ENCODE measurements at places on chromosomes 3 and 15.
A peak's percentile ranks its signal among the peaks of the same experiment; 100 is the strongest.

GRCh38 chr3:69838217-69838616 lies 99.0 kb downstream of the MITF start:
- peak; percentile 25 for DNase-seq

DNA sequence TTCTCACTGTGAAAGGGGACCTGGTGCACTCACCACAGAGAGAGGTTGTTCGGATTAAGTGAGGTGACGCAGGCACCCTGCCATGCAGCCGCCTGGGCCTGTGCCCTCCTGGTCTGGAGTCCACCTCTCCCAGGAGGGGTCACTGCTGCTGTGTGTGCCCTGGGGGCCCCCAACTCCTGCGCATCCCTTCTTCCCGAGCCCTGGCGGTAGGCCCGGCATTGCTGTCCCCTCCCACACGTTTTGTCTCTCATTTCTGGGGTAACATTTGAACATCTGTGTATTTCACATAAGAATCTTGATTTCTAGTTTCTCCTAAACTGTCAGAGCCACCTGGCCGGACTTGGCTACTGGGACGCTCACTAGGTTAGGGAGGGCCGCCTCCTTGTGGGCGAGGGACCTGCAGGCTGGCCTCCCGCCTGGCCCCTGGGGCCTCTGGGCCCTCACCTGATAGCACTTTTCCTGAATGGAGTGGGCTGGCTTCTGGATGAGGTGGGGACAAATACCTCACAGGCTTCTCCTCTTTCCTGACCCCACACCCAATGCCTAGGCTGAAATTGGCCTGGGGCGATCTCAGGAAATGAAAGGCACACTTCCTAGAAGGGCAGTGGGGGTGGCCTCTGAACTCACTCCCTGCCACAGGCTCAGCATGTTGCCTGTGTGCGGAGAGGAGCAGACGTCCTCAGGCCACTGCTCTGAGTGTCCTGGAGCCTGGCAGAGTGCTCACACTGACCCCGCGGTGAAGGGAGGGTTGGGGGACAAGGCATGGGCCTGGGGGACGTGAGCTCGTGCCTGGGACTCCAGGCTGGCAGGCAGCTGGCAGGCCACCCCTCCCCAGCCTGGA lies 104.2 kb upstream of the PRR23E start:
- no peak for DNase-seq

GRCh38 chr3:19885468-19885867 lies 48.5 kb downstream of the EFHB start:
- DNase-seq: peak; percentile 13

- no peak for DNase-seq
These were observed 25.8 kb upstream of the POLG start for GRCh38 chr15:89360294-89360971.

- DNase-seq: peak; percentile 23
These were observed 76.7 kb downstream of the AAGAB start for GRCh38 chr15:67177752-67178151.

DNA sequence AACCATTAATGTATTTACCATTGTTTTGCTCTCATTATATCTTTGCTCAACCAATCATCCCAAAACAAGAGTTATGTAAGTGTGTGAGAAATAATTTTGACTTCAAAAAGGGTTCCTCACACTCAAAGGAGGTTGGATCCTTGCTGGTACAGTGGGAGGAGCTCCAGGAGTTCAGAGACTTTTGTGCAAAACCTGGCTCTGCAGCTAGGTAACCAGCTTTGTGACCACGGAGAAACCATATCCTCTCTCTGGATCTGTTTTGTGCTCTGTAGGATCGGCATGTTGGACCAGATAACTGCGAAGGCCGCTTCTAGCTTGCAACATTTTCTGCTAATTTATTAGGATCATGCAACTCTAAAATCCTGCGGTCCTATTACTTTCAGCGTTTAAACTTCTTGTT lies 128.6 kb upstream of the LIPC start:
- DNase-seq: no peak

GRCh38 chr3:127858521-127858920 lies 36.2 kb upstream of the MGLL start:
- no peak for DNase-seq

DNA sequence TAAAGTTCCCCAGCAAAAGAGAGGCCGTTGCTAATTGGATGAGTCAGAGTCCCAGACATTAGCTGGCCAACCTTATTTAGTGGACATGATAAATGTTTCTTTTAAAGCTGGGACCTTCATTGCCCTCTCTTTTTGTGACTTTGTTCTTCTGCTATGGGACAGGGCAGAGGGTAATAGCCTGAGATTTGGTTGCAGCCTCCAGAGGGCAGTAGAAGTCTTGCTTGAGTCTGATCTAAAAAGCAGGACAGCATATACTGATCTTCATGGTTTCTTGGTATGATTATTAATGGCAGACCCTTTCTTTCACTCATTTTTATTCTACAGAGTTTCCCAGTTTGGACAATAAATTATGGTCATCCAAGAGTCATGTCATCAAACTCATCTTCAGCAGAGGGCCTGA lies 25.1 kb upstream of the ZKSCAN7 start:
- no peak for DNase-seq

DNA sequence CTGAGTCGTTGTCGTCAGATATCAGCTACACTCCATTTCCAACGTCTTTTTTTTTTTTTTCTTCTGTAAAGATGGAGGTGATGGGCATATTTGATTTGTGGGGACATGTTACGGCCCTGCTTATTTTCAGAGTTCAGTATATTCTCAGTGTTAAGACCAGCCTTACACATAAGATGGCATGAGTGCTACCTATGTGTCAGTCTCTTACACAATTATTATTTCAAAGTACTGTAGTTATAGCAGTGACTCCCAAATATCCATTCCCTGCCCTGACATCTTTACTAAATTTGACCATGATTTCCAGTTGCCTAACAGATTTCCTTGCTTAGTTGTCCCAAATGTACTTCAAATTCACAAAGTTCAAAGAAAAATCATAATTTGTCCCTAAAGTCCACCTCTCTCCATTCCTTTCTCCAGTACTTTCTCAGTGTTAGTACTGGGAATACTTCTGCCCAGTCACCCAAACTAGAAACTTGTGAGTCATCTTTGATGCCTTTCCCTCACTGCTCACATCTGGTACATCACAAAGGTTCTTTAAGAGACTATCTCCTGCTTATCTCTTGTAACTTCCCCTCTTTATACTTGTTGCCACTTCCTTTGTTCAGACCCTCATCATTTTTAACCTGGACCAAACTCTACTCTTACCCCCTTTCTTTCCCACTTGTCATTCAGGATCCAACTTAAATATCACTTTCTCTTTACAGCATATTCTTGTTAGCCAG lies 67.0 kb downstream of the ZNF609 start:
- DNase-seq: peak; percentile 80

- DNase-seq: no peak
These were observed 18.2 kb upstream of the STT3B start for GRCh38 chr3:31514570-31514969.

DNA sequence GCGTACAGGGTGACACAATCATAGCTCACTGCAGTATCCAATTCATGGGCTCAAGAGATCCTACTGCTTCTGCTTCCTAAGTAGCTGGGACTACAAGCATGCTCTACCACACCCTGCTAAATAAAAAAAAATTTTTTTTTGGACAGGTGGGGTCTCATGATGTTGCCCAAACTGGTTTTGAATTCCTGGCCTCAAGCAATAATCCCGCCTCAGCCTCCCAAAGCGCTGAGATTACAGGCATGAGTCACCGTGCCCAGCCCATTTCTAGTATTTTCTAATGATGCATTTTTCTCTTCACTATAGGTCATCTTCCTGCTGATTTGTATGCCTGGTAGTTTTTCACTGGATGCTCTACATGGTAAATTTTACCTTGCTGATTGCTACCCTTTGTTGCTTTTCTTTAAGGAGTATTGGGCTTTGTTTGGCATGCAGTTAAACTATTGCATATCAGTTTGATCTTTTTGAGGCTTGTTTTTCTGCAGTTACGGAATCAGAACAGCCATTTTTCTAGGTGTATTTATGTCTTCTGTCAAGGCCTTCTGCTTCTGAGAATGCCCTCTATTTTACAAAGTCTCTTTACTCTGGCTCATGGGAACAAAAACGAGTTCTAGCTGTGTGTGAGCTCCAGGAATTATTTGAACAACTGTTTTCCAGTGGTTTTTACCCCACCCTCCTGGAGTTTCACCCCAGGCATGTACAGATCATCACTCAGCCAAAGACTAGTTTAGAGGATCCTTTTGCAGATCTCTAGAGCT lies 14.2 kb upstream of the NPTN start:
- peak; percentile 80 for DNase-seq

DNA sequence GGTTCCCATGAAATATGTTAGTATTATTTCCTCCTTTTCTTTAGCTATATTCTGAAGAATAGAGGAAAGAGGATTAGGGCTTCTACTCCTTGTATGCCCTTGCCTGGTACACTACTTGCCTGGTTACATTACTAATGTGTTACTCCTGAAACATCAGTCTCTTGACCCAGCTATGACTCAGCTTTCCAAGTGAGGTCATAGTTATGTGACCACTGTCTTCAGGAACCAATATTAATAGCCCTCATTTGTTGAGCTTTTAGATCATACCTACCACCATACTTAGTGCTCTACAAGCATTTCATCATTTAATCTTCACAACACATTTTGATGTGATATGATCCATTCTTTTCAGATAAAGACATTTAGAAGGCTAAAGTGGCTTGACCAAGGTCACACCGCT lies 60.3 kb downstream of the CMSS1 start:
- peak; percentile 85 for DNase-seq

DNA sequence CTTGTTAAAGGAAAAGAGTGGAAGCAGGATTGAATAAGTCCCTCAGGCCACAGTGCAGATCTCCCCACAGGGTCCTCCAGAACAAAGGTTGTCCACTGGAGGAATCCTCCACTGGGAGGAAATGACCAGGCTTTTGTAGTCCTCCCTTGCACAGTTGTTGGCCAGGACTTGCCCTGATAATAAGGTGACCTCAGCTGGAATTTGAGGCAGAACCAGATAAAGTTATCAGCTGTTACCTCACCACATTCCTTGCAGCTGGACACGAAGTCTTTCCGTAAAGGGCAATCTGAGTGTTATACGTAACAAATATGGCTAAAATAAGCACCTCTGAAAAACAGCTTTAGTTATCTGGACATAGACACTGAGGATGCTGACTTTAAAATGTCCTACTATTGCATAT lies 83.5 kb upstream of the NAALADL2 start:
- no peak for DNase-seq

GRCh38 chr3:45365060-45365459 lies 23.3 kb upstream of the LARS2 start:
- peak; percentile 28 for DNase-seq

DNA sequence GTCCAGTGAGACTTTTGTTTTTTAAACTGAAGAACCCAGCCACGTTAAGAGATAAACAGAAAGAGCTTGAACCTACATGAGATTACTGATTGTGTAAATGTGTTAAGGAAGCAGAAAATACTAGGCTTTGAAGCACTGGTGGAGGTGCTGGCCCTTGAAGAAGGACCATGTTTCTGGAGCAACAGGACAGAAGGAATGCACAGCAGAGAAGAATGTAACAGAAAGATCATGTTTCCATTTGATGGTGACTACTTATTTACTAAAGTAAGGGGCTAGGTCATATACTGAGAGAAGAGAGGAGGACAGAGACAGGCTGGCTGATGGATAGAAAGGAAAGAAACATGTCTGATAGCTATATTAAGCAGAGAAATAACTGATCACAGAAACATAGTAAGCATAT lies 88.8 kb downstream of the CLASP2 start:
- no peak for DNase-seq

GRCh38 chr3:64441861-64442260 lies 216.6 kb upstream of the PRICKLE2 start:
- no peak for DNase-seq

DNA sequence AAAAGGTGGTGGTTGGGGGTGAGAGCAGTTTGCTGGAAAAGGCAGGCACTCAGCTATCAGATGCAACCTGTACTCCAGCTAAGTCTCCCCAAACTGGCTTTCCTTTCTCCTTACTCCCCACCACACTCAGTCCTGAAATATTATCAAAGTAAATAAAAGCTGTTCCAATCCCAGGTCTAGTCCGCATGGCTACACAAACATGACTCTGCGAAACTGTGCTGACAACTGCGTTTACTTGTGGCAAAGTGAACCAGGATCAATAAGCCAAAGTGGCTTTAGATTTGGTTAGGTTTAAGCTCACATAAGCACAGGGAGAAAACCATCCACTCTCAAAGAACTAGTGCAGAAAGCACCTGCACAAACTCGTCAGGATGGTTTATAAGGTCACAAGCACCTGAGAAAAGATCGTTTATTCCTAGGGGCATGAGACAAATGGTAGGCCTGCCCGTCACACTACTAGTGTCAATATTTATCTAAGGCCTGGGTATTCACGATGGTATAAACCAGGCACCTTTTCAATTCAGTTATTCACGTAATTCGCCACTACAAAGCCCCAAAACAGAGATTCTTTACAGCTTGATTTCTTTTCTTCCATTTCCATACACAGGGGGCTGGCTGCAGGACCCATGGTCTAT lies 25.3 kb downstream of the LRIG1 start:
- DNase-seq: no peak

DNA sequence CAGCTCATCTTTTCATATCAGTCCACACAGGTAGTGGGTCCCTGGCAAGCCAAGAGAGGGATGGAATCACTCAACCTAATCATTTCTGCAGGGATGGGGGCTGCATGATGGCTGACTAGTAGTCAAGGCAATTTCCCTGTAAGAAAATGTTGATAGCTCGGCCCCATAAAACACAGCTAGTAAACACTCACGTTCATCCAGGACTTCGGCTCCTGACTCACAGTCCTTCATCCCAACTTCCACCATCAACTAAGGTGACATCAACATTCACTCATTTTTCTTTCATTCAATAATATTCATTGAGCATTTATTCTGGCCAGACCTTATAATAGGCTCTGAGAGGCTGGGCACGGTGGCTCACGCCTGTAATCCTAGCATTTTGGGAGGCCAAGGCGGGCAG lies 4.4 kb upstream of the ACAP2 start:
- no peak for DNase-seq

GRCh38 chr3:109026821-109027220 lies 73.1 kb upstream of the GUCA1C start:
- DNase-seq: no peak

- DNase-seq: no peak
These were observed 11.9 kb upstream of the OR5K4 start for GRCh38 chr3:98341758-98342157.

- DNase-seq: no peak
These were observed 1.2 kb upstream of the FAM81A start for GRCh38 chr15:59436774-59437141.

- DNase-seq: no peak
These were observed 614.8 kb downstream of the DIPK2A start for GRCh38 chr3:144586382-144586781.

DNA sequence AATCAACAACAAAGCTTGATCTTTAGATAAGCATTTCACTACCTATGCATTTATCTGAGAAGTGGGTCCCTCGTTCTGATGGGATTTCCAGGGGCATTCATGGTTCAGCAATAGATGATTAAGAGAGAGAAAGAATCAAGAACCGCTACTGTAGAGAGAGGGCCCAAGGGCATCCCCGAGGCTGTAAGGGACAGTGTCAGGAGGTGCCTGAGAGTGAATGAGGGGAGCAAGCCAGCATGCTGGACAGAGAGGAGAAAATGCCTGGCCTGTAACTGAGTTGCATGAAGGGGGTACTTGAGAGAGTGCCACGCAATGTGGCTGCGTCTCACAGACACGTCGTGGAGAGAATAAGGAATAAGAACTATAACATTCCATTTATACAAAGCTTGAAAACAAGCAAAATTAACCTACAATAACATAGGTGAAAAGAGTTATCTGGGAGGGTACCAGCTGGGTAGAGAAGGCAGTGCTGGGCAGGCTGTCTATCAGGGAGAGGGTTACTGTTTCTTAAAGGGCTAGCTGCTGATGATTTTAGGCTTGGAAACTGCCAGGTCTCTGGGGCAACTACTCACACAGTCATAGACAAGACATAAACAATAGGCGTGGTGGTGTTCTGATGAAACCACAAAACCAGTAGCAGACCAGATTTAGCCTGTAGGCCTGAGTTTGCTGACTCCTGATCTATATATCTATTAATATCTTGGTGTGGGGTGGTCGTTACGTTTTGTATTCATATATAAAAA lies 374.6 kb upstream of the CFAP20DC start:
- peak; percentile 92 for DNase-seq

Data from mammary epithelial cell (primary cell).